ENCODE measurements at places on chromosomes 1 and 21.

DNA sequence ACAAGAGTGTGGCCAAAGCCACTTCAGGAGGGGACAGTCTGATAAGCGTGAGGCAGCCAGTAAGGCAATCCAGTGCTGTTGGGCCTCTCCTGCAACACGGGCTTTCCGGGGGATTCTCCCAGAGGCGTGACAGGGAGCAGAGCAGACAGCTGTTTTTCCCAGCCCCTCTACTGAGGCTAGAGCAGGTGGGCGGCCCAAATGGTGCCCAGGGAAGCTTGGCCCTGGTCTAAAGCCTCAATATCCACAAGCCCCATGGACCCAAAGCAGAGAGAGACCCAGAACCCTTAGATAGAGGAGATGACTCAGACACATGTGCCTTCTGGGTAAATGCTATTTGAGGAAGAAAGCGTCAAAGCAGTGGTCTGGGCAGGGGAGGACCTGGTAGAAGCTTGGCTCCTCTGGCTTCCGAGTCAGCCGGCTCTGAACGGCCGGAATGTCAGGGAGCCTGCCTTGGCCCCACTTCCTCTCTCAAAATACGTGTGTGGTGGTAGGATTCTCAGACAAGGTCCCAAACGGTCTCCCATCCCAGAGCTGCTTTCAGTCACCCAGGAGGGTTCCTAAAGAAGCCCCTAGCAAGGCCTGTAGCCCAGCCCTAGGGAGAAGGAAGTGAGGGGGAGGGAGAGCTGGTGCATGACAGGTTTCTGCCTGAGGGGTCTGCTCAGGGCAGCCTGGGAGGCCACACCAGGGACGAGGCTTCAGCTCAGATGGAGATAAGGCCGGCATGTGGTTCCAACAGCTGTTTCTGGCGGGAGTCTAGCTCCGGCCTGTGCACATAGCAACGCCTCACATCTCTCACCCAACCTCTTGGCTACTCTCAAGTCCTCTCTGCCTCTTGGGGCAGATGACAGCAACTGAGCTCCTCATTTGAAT is 28.8 kb downstream of the PIK3C2B start:
- DNase-seq = no peak

GRCh38 chr1:7317888-7318287 is 453.2 kb upstream of the VAMP3 start:
- DNase-seq = no peak

GRCh38 chr1:212232090-212232489 is 53.1 kb upstream of the PPP2R5A start:
- no peak for DNase-seq

GRCh38 chr1:185139246-185139645 is 17.5 kb downstream of the TRMT1L start:
- no peak for DNase-seq

GRCh38 chr1:33927721-33928120 is 63.8 kb downstream of the HMGB4 start:
- DNase-seq = no peak

DNA sequence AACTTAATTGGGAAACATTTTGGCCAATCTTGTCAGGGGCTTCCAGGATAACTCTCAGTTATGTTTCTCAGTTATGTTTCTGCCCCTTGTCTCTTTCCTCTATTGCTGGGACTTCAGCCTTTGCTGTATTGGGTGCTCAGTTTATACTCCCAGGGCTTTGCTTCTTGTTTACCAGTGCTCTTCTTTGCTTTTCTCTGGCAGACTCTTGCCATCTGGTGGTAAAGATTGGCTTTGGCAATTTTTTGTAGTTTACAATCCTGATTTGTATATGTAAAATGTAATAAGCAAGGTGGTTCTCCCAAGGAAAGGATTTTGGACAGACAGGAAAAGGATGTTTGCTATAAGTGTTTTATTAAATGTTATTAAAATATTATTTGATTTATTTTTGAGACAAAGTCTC is 37.9 kb downstream of the FABP3 start:
- DNase-seq = no peak

DNA sequence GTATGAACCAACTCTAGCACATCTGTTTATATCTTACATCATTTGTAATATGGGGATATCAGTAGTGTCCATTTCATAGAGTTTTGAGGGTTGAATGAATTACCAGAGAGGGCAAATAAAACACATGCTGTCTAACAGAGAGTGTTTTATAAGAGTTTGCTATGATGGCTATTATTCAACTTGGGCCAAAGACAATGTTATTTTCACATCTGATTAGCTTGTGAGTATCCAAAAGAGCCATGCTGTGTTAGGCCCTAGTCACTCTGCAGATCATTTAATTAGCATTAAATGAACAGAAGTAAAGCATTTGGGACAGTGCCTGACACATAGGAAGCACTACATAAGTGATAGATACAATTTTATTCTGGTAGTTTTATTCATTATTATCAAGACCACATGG is 4.2 kb upstream of the RNF11 start:
- DNase-seq = no peak

DNA sequence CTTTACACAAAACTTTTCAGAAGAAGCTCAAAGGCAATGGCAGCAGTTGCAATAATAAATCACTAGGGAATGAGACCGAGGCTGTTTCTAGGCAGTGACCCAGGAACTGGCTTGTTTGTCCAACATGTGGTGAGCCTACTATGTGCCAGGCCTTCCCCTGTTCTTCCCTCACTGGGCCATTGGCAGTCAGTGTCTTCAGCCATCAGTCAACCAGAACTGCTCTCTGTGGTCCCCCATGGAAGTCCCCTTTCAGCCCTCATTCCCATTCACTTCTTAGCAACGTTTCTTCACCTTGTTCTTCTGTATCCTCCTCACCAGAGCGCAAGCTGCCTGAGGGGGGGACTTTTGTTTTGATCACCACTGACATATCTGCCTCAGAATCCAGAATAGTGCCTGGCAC is 274.1 kb downstream of the RRAGC start:
- DNase-seq = no peak

GRCh38 chr1:172670791-172671190 is 11.9 kb downstream of the FASLG start:
- no peak for DNase-seq

GRCh38 chr1:54137534-54138061 is 15.2 kb downstream of the CDCP2 start:
- DNase-seq = no peak

DNA sequence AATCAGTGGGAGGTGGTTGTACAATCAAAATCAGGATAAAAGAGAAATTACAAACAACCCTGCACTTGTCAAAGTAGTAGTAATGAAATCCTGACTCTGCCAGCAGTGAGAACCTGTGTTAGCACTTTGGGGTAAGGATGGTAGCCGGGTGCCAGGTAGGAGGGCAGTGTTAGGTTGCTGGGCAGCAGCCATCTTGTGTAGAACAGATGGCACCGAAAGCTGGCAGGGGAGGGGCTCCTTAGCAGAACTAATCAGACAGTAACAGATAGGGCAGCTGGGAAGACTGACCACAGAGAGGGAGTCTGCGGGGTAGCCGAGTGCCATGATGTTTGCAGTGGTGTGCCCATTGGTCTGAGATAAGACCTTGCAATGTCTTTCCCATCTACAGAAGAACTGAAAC is 137.3 kb downstream of the SDCCAG8 start:
- no peak for DNase-seq

GRCh38 chr1:61506944-61507500 is 217.9 kb downstream of the TM2D1 start:
- no peak for DNase-seq

- DNase-seq = no peak
Observed at GRCh38 chr1:157124855-157125254, 13.3 kb downstream of the ETV3 start.

DNA sequence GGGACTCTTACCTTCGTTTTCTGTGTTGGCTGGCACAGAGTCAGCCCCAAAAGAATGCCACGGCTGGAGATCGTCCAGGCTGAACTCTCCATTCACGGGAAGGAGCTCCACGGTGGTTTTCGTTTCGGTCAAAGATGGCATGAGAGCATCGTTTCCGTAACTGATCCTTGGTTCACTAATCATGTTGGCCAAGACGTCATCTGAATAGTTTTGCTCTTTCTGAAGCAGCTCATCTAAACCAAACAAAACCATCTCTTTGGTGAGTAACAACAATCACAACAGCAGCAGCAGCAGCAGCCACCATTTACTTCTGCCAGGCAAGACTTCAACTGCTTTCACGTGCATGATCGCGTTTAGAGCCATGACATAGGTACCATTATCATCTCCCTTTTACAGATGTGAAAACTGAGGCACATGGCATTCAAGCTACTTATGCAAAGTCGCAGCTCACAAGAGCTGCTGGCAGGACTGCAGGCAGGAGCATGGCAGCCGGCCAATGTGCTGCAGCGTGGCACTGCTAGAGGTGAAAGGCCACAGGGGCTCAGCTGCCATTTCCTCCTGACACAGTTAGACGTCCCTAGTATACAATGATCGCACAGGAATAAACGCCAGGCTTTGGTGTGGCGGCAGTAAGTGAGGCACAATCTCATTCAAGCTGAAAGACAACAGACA is 177.1 kb downstream of the GABPA start:
- no peak for DNase-seq

- DNase-seq = no peak
Observed at GRCh38 chr1:240591078-240591477, 20.9 kb downstream of the GREM2 start.

Data from stimulated activated CD8-positive, alpha-beta memory T cell treated with anti-CD3 and anti-CD28 coated beads, Interleukin-15, amount 100 ng/mL, for 48 hours (primary cell).